Activated CD4-positive, alpha-beta T cell treated with anti-CD3 and anti-CD28 coated beads for 36 hours (primary cell): ENCODE measurements at places on chromosomes 7 and 10.

GRCh38 chr10:113720386-113720785 lies 31.1 kb upstream of the PLEKHS1 start:
- DNase-seq = no peak

DNA sequence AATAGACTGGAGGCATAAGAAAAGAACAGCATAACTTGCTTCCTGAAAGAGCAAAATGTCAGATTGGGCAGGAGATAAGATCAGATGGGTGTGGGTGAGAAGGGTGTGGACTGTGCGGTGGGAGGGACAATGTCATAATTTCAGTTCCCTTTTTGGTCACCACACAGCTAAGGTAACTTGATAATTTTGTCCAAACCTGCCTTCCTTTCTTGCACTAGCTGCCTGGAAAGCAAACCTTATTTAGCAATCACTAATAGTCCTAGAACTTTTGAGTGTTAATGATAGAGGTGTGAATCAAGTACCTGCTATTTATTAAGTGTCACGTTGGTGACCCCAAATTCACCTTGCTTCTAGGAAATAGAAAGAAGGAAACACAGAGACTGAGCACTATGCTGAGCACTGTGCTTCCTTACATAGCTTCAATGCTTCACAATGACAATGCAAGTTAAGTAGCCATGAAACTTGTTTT lies 72.4 kb upstream of the SP4 start:
- DNase-seq = peak; percentile 74

- peak; percentile 23 for DNase-seq
Measured at GRCh38 chr7:135801045-135801693, 52.6 kb upstream of the FAM180A start.

- peak; percentile 93 for DNase-seq
Measured at GRCh38 chr7:43669286-43670081, 59.8 kb downstream of the COA1 start.

- no peak for DNase-seq
Measured at GRCh38 chr10:1272079-1272776, 216.0 kb downstream of the WDR37 start.

DNA sequence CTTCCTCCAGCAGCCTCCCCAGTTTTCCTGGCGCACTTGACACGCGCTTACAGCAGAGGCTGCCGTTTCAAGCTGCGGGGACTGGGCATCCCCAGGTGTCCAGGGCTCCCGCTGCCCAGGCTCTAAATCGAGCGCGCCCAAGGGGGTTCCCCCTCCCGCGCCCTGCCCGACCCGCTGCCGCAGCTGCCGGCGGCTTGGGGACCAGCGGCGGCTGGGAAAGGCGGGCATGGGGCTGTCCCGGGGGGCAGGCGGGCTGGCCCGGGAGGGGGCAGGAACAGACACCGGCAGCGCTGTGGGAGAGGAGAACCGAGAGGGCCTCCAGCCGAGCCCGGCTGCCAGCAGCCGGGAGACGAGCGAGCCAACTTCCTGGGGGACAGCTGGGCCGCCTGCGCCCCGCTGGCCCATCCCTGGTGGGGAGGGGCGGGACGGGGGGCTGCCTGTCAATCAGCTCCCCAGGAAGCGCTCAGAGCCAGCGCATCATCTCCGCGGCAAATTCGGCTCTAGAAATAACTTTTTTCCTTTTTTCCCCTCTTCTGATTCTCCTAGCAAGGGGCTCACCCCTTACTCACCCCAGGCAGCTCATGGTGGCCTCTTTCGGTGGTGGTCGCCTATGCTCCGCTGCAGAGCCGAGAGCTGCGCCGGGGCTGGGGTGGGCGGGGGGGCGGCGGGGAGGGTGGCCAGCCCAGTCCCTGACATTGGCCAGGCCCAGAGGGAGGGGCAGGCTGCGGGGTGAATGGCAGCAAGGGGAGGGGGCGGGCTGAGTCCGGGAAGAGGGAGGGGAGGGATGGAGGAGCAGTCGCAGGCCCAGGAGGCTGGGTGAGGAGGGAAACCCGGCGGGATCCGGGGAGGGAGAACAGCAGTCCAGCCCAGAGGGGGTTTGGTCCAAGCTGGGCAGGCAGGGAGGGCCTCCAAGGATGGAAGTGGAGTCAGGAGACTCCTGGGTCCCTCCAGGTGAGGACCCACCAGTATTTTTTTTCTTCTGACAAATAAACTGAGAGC lies 14.7 kb downstream of the GRID2IP start:
- peak; percentile 39 for DNase-seq

DNA sequence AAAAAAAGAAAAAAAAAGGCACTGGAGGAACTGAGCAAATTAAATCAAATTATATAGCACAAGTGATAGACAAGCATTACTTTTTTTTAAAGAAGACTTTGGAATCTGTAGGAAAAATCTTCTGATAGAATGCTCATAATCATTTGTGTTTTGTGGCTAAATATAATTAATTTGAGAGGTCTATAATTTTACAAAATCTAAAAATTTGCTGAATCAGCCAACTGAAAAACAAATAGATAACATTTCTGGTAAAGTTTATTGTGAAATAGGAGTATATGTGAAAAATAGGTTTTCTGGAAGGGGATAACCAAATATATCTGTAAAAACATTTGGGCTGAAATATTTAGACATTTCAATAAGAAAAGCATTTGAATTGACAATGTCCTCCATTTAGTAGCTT lies 844.9 kb upstream of the COBL start:
- no peak for DNase-seq

GRCh38 chr7:136585954-136586670 lies 282.3 kb upstream of the CHRM2 start:
- DNase-seq = no peak

DNA sequence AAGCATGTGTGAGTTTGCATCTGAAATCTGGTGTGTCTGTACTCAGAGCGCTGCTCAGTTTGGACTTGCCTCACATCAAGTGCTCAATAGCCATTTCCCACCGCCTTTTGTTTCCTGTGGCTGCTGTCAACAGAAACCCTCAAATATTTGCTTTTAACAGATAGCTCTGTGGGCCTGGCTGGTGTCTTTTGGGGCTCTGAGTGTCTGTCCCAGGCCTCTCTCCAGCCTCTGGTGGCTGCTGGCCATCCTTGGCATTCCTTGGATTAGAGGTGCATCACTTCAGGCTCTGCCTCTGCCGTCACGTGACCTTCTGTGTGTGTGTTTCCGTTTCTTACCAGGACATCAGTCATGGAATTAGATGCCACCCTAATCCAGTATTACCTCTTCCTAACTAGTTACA lies 9.3 kb downstream of the YKT6 start:
- no peak for DNase-seq

- no peak for DNase-seq
Measured at GRCh38 chr7:146412781-146413180, 296.2 kb downstream of the CNTNAP2 start.

DNA sequence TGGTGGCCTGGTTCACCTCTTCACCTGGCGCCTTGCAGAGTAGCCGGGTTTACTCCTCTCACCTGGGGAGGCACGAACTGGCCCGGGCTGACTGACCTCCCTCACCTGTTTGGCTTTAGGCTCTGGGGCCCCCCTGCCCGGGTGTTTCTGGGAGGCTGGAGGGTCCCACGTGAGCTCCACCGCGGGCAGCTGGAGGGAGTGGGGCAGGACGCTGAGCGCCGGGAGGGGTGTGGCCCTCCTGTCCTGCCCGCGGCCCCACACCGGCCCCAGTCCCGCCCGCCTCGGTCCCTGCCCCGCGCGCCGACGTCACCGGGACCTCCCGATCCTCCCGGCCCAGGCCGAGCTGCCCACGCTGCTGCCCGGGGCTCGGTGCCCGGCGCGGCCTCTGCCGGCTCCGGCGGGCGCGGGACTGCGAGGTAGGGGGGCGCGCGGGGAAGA lies at the start of gene AMZ1:
TSS of gene AMZ1 (plus strand) at position 322 of the 438 bp plus-strand sequence. CDS start 12,250 bp downstream, outside the sequence.
- no peak for DNase-seq

DNA sequence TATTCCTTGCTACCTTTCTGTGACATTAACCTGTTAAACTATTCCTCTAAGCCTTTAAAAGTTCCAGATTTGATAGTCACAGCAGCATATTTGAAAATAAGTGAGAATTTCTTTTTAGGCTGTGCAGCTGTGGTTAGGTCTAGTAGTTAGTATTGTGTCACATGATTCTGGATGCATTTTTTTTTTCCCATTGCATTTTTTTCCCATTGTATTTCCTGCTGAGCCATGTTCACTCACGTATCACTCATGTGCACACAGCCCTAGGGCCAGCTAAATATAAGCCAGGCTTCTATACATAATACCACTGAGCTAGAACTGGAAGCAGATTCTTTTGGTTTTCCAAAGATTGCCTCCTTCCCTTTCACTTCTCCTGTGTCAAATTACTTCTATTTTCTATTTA lies 37.4 kb downstream of the DNAJC9 start:
- DNase-seq = no peak

DNA sequence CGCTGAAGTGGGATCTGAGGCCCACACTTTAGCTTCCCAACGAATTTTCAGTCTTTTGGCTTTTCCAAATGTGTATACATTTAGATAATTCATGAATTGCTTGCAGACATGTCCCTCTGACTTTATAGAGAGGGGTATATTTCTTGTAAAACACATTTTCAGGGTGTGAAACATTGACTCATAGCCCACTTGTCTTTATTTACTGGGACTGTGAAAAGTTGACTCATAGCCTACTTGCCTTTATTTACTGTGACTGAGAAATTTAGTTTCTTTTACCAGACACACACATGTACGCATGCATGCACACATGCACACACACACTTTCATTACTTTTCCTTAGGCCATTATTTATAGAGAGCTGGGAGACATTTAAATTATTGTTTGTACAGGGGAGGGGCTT lies 79.1 kb downstream of the VTI1A start:
- DNase-seq = peak; percentile 23

GRCh38 chr7:110051372-110051771 lies 1039.6 kb upstream of the LRRN3 start:
- DNase-seq = no peak

- DNase-seq = no peak
Measured at GRCh38 chr7:44798649-44799305, 2.3 kb downstream of the PPIA start.

- DNase-seq = no peak
Measured at GRCh38 chr10:129605266-129605985, 138.4 kb downstream of the MGMT start.

GRCh38 chr7:2658941-2659340 lies 27.2 kb downstream of the TTYH3 start:
- DNase-seq = no peak

- DNase-seq = no peak
Measured at GRCh38 chr7:121390617-121391016, 5.5 kb downstream of the FAM3C start.

- DNase-seq = peak; percentile 87
Measured at GRCh38 chr10:84540617-84541288, 212.4 kb downstream of the CCSER2 start.

GRCh38 chr10:7243139-7243538 lies 167.7 kb downstream of the SFMBT2 start:
- DNase-seq = no peak

- DNase-seq = no peak
Measured at GRCh38 chr10:31261511-31262311, 57.3 kb upstream of the ZEB1 start.

- DNase-seq = no peak
Measured at GRCh38 chr7:159147246-159147645, 2.6 kb upstream of the VIPR2 start.

DNA sequence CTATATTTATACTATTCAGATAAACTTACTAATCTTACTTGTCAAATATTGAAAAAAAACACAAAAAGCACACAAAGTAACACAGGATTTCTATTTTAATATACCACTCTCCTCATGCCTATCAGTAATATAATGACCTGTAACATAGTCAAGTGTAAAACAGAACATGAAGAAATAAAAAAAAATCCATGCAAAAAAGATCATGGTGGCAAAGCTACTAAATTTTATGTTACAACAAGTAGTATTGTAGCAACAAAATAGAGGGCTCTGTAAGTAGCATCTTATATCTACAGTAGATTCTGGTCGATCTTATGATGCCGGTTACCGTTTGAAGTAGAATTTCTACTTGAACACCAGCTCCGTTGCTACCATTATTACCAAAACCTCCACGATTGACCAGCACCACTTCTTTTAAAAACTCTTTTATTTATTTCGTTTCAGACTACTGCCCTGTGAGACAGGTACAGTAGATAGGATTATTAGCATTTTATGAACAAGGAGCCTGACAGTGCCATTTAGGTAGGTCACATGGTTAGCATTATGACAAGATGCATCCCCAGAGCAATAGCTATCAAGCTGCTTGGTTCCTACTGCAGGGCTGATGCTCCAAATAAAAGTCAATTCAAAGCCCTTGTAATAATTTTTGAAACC lies 2.1 kb downstream of the CPED1 start:
- no peak for DNase-seq

- no peak for DNase-seq
Measured at GRCh38 chr10:68166871-68167585, 57.7 kb downstream of the MYPN start.

DNA sequence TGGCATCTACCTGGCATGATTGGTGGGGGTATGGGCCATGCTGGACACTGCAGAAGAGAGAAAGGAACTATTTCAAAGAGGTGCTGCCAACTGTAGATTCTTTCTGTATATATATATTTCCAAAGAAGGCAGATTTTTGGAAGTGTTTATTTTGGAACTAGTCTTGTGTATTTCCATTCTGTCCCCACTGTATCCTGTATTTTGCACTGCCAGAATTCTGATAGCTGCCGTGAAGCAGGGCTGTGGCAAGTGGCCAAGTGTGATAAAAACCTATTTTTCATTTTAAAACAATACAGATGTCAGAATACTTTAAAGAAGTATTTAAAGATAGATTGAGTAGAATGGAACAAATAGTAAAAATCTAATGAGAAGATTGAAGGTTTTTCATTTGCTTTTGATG lies 17.1 kb downstream of the MCU start:
- no peak for DNase-seq

- no peak for DNase-seq
Measured at GRCh38 chr7:138063400-138063799, 12.9 kb upstream of the AKR1D1 start.

- DNase-seq = no peak
Measured at GRCh38 chr10:30639946-30640786, 10.6 kb upstream of the LYZL2 start.

DNA sequence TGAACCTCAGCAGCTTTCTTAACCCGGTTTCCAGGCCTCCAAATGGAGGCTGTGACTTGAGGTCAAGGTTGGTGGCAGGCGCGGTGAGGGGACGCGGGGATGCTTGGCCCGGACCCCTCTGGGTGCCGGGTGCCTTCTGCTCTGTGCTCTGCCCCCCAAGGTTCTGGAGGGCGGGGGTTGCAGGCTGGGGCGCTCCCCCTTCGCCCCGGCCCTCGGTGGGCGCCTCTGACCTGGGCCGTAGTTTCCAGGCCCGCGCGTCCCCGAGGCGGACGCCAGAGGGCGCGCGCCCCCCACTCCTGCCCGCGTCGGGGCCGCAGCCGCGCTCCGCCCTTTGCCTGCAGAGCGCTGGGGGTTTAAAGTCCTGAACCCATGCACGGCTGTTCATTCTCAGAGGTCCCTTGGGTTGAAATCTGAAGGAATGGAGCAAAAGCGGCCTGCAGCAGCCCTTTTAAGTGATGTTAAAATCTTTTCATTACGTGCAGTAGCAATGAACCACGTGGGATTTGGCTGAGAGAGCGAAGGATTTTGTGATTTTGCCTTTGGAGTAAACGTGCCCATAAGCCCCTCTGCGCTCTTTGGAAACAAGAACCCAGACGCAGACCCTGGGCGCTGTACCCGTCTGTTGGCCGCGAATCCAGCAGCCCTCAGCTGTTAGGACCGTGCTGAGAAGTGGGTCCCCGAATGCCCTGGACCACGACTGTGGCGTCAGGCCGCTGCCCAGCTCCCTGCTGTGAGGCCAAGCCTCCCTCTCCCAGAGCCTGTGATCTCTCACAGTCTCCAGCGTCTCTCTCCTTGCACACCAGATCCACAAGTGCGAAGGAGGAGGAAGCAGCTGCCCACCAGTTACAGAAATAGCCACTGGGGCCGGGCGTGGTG lies 135.0 kb downstream of the ACTR3B start:
- peak; percentile 48 for DNase-seq
